Fibroblast of skin of left biceps (primary cell): ENCODE measurements at places on chromosomes 2 and 18.

DNA sequence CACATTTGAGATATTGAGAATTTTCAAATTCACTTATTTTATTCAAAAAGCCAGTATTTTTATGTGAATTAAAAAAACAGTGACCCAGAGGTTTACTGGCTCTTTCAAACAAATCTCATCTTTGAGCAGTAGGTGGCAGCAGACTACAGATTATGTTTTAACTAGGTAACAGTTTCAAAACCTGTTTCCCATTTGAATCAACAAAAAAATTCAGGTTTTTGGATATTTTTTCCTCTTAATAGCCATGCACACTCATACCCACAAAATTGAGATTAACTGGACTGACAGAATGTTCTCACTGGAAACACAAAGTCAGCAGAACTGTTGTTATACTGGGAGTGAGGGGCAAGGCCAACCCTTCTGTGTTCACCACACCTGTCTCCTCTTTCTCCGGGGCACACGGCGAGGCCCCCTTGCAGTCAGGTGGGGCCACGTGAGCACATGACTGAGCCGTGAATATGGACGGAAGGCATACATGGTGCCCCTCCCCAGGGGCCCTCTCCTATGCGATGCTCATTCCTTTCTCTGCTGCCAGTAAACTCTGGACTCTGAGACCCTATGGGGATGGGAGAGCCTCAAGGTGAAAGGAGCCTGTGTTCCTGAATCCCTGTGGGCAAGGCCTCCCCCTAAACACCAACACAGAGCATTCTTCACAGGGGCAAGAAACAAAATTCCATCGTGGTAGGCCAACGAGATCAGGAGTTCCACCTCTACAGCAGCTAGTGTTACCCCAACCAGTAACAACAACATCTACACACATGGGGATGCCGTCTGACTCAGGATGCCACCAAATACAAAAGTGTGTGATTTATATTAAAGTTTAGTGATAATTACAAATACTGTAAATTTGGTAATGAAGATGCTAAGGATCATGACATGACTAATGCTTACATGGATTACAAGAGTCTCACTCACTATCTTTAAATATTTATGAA, 80.4 kb downstream of the LPIN2 start:
- peak; percentile 32 for DNase-seq

GRCh38 chr2:36413218-36413617, 57.6 kb downstream of the CRIM1 start:
- no peak for DNase-seq

DNA sequence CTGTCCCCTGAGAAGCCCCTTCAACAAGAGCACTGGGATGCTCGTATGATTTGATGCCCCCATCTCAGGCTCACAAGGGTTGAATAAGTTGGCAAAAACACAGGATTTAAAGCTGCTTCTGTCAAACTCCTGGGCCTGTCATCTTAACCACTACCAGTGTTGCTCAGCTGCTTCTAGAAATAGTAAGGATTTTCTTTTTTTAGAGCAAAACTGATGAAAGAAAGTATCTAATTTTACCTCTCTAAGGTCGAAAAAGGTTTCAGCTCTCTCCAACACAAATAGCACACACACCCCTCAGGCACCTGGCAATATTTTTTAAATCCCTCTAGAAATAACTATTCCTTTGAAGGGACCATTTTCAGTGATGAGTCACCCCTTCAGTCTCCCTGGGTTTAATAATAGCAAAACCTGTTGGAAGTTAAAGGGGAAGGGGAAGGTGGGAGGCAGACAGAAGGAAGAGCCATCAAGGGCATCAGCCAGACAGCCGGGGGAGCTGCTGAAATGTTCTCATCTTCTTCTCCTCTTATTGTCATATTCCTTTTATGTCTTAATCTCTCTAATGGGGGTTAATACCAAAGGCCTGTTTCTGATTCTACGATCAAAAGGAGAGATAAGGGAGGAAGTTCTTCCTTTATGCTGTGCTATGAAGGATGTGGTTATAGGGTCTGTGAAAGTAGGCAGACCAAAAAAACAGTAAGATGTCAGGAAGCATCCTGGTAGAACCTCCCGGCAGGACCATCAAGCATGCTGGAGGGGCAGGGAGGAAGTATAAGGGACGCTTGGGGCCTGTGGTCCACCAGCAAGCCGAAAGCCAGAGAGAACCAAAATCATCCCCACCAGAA, 31.9 kb upstream of the SLC35G4 start:
- no peak for DNase-seq

DNA sequence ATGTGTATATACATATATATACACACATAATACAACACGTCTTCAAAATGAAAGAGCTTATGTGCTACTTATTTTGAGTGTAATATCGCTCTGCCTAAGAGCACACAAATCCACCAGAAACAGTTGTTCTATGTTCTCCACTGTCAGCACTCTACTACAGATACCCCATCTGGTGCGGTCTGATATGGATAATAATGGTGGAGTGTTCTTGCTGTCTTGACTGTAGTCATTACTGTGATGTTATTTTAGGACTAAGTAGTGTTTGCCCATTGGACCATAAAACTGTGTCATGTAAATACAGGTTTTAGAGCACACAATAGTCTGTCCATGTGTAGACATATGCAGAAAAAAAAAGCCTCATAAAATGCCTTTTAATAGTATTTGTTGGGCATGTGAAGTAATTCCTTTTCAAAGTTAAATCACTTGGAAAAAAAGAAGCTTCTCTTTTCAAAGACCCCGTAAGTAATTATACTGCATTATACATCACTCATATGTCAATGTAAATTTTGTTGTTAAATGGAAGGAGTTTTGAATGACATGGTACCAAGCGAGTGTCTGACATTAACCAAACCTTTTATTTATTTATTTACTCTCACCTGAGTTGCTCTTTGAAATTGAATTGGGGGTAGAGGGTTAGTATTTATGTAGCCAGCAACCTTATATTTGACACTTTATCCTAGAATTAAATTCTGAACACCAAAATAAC, 1249.2 kb upstream of the ZEB2 start:
- no peak for DNase-seq

- DNase-seq: no peak
These were observed 6.0 kb upstream of the MLPH start for GRCh38 chr2:237480988-237481525.

DNA sequence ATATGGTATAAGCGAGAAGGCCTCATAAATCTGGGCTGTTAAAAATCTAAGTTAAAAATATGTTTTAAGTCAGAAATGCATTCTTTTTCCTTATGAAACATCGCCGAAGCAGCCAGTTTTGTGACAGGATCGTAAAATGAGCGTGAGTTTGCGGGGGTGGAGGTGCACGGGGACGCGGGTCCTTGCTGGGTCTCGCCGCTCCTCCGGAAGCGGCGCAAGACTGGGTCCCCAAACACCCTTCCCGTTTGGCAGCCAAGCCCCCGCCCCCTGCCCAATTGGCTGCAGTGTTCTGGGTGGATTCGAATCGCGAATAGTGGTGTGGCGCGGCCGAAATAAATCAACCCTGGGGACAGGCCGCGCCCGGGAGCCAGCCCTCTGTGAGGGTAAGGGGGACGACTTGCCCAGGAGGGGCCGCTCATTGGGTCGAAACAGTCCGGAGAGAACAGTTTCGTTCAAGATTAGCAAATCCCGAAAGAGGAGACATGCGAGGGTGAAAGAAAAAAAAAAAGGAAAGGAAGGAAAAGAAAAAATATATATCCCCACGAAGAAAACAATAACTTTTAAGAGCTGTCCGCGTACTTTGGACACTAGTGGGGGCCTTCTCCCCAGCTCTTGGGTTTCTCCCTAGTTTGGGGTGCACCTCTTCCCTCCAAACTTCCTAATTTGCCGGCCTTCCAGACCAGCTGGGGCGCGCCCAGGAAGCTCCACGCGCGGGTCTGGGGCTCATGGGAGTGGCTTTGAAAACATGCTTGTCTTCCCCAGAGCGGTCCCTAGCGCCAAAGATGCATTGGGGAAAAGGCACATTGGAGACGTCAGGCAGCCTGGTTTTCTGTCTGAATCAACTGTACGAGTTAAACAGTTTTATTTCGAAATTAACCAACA, 3.1 kb upstream of the GATA6 start:
- DNase-seq: no peak

DNA sequence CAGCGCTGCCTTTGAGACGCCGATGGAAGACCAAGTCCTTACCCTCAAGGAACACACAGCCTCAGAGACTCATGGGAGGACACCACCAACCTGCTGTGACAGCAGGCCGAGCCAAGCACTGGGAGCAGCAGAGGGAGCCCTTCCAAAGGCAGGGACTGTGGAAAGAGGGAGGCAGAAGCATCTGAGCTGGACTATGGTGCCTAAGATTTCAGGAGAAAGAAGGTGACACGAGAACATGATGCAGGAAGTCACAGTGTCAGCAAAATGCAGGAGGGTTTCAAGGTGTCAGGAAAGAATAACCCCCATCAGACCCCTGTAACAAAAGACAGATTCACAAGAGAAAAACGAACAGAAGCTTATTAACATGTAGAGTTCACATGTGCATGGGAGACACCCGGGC, 24.2 kb upstream of the COX7A2L start:
- DNase-seq: no peak
